ENCODE measurements at places on chromosomes 11 and 22.

GRCh38 chr11:6583584-6583983 lies 19.8 kb downstream of the RRP8 start:
- DNase-seq, result no peak

- no peak for DNase-seq
Measured at GRCh38 chr22:49426618-49427266, 400.9 kb downstream of the BRD1 start.

DNA sequence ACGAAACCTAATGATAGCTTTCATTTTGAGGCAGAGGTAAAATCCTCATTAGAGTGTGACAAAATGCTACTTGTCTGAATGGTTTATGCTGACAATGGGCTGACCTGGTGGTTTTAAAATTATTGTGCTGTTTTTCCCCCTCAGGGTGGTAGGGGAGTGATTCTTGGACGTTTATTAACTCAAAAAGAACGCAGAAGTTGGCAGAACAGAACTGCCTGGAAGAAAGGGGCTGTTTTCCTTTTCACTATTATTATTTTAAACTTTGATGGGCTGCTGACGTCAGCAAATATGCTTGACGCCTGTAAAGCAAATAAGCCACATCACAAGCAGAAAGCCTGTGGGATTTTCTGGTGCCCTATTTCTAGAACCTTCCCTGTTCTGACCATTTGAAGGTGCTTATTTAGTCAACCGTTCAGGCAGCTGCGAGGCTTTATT lies 4.0 kb downstream of the RASSF10 start:
- DNase-seq, result peak; percentile 34

- no peak for DNase-seq
Measured at GRCh38 chr22:48249713-48250268, 1487.3 kb downstream of the TBC1D22A start.

DNA sequence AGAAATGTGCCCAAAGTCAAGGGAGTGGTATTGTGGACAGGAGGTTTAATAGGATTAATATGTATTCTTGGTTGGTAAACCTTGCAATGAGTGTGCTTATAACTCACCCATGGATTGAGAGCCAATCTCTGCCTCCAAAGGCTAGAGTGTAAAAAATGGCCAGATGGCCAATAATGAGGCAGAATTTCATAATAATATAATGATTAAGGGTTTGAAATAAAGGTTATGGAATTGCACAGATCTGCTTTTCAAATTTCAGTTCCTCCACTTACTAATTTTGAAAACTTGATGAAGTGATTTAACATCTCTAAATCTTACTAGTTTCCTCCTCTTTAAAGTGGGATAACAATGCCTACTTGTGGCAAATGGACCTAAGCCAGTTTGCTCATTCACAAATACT lies 94.8 kb downstream of the BDNF start:
- no peak for DNase-seq

DNA sequence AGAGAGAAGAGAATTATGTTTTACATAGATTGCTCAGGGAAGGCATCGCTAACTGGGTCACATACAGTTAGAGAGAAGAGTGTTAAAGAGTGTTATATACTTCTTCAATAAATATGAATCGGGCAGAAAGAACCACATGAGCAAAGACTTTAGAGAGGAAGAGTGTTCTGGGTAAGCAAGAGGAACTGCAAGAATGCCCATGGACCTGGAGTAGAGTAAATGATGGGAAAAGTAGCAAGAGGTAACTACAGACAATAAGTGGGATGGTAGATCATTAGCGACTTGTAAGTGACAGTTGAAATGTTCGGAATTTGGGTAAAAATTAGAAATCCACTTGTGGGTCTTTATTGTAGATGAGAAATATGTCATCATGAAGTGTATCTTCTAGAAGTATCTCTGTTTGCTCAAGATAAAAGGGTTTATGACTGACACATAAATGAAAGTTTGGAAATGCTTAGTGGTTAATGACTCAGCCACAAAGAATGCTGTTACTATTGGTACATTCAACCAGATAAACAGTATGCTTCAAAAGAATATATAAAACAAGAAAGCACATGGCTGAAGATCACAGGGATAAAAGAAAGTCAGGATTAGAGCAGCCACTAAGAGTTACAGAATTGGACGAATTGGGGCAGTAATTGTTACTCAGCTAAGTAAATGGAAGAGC lies 229.3 kb downstream of the CASP12 start:
- no peak for DNase-seq

- DNase-seq, result no peak
Measured at GRCh38 chr11:20278727-20279126, 84.8 kb upstream of the HTATIP2 start.

- DNase-seq, result no peak
Measured at GRCh38 chr22:49357661-49358440, 469.8 kb downstream of the BRD1 start.

GRCh38 chr22:49975543-49976389 lies 15.2 kb downstream of the PIM3 start:
- no peak for DNase-seq

DNA sequence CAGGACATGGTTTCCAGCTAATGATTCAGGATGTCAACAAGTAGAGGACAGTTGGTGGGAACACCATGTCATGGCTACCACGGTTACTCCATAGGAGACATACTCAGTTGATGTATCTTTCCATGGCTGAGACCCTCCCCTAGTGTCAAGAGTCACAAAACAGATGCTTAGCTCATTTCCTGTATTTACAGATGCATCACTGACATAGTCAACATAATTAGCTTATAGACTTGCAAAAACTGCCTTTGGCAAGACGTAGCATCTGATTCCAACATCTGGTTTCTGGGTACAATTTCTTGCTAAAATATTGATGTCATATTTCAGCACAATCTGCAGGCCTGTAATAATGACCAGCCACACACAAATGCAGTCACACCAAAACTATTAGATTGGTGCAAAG lies 550.3 kb downstream of the FAM181B start:
- no peak for DNase-seq

GRCh38 chr11:113736323-113736722 lies 30.2 kb upstream of the TMPRSS5 start:
- DNase-seq, result no peak

GRCh38 chr11:86916330-86916729 lies 38.9 kb downstream of the FZD4 start:
- DNase-seq, result no peak

DNA sequence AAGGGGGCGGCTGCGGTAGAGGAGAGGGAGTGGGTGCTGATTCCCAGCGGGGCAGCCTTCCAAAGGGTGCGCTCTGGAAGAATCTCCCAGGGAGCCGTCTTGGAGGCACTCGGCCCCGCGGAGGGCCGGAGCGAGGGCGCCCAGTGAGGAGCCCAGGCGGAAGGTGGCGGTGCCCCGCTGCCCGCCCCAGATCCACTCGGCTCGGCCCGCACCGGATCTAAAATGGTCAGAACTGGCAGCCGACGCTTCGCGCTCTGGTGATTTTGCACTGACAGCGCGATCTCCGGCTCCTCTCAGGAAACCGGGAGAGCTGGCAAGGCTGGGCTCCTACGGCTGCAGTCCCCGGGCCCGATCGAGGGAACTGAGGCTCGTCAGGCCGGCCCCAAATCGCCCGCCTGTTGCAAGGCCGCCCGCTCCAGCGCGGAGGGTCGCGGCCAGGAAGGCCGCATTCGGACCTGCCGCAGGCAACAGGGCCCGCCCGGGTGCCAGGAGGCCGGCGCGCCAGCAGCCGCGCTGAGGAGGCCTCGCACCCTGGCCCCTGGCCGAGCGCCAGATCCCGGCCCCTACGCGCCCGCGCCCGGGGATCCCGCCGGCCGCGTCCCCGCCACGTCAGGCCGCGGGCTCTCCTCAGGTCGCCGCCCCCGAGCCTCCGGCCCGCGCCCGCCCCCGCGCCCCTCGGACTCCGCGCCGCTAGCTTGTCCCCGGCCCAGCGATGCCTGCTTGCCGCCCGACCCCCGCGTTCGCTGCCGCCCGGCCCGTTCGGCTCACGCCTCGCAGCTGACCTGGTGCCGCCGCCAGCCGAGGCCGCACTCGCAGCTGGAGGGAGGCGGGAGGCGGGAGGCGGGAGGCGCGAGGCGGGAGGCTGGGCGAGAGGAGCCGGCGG lies at the start of gene KLHL22:
KLHL22 (minus strand) TSS at position 818 of the 883 bp plus-strand sequence. CDS start 6,584 bp downstream, outside the sequence.
- DNase-seq, result no peak

- DNase-seq, result no peak
Measured at GRCh38 chr11:108734283-108734682, 69.4 kb downstream of the DDX10 start.

DNA sequence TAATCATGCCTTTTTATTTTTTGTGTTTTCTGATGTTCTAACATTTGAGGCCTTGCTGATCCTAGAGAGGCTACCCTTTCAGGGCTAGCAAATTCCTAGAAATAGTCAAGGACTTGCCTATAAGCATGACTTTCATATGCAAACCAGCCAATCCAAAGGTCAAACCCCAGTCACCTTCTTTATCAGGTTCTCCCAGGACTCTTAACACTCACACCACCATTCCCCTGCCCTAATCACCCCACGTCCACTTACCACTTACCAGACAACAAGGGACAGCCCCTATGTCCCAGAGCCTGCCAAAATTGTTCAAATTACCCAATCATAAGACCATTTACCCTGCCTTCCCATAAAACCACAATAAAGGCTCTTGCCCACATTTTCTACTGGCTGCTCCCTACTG lies 1339.8 kb downstream of the LRRC4C start:
- DNase-seq, result no peak

GRCh38 chr11:132551016-132551415 lies 981.3 kb downstream of the OPCML start:
- DNase-seq, result no peak

GRCh38 chr11:88489030-88489429 lies 151.5 kb upstream of the CTSC start:
- no peak for DNase-seq

GRCh38 chr11:12826441-12826840 lies 152.2 kb downstream of the TEAD1 start:
- DNase-seq, result no peak

GRCh38 chr22:47619631-47620030 lies 857.2 kb downstream of the TBC1D22A start:
- DNase-seq, result peak; percentile 87

DNA sequence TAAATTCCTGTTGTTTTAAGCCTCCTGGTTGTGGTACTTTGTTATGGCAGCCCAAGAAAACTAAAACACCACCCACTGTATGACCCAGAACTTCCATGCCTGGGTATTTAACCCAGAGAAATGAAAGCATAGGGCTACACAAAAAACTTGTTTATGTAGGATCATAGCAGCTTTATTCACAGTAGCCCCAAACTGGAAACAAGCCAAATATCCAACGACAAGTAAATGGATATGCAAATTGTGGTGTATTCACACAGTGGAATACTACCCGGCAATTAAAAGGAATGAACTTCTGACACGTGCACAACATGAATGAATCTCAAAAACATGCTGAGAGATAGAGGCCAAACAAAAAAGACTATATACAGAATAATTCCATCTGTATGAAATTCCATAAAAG lies 62.2 kb upstream of the NAV2 start:
- DNase-seq, result no peak

DNA sequence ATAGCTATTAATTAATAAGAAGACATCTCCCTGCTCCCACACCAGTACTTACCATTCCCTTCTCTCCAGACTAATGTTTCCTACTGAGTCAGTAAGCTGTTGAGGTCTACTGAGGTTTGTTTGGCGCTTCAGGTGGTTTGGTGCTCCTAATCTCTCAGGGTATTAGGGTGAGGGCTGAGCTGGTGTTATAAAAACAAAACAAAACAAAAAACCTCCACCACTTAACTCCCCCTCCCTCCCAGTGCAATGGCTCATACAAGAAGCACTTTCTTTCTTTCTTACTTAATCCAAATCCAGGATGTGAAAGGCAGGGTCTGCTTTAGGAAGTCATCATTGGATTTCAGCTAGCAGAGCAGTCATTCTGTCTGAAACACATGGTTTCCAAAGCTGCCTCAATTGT lies 15.3 kb downstream of the CSTPP1 start:
- no peak for DNase-seq

GRCh38 chr11:122365610-122366360 lies 249.8 kb upstream of the BLID start:
- DNase-seq, result no peak

- no peak for DNase-seq
Measured at GRCh38 chr11:44755556-44756523, 29.1 kb downstream of the TSPAN18 start.

GRCh38 chr22:49044091-49044490 lies 783.6 kb downstream of the BRD1 start:
- DNase-seq, result no peak

DNA sequence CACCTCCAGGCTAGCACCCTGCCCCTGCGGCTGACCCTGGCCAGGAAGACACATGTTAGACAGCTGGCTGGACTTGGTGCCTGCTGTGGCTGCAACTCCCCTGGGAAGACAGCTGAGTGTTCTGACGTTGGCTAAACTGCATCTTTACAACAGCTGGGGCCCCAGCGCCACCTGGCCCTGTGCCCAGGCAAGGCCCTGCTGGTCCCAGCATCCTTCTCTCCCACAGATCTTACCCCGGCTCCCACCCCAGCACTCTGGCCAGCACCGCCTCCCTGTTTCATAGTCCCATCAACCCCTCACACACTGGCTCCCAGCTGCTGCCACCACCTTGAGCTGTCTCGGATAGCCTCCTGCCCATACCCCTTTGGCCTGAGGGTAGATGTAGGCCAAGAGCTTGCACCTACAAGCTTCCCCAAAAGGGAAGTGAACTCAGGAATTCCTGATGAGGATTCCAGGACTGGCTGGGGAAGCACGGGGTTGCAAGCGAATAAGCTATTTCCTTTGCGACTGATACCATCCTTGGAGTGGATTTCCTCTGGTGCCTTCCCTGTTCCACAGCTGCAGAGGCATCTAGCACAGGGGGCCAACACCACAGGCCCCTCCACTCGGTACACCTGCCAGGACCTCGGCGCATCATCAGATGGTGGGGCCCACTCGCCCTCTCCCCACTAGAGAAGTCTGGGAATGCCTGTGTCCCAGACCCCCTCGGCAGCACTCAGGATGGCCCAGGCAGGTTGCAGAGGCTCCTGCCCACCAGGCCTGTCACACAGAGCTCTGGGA lies 28.5 kb downstream of the RSPH14 start:
- no peak for DNase-seq

- no peak for DNase-seq
Measured at GRCh38 chr22:48347311-48347710, 1480.4 kb downstream of the BRD1 start.

DNA sequence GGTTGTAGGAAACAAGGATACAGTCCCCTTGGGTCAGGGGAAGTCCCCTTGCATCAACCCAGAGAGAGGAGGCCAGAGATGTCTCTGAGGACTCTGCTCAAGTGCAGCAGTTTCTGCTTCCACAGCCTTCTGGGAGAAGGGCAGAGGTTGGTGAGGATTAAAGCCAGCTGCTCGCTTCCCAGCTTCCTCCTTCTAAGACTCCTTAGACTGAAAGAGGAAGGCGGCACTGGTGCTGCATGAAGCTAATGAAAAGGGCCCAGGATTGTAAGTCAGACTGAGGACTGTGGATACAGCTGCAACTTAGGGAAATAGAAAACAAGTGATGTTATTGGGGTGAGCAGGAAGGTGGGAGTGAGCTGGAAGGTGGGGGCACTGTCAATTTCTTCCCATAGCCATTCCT lies at the start of gene OR52K1:
OR52K1 (plus strand) TSS at position 202 of the 400 bp plus-strand sequence. CDS start 6,255 bp downstream, outside the sequence.
- DNase-seq, result no peak

- no peak for DNase-seq
Measured at GRCh38 chr11:122659676-122660554, 4.4 kb downstream of the UBASH3B start.

Measured in esophagus muscularis mucosa (tissue), 4 donors.